ENCODE measurements at places on chromosomes 7 and 10. TPM values are rescaled to one million over a fixed set of nuclear protein-coding genes. Genes with fewer than 3 reads are reported as not detected.

HYCC1 gene
- total RNA-seq = 15.2 TPM

SLC13A4 gene
- not detected for total RNA-seq

DNA sequence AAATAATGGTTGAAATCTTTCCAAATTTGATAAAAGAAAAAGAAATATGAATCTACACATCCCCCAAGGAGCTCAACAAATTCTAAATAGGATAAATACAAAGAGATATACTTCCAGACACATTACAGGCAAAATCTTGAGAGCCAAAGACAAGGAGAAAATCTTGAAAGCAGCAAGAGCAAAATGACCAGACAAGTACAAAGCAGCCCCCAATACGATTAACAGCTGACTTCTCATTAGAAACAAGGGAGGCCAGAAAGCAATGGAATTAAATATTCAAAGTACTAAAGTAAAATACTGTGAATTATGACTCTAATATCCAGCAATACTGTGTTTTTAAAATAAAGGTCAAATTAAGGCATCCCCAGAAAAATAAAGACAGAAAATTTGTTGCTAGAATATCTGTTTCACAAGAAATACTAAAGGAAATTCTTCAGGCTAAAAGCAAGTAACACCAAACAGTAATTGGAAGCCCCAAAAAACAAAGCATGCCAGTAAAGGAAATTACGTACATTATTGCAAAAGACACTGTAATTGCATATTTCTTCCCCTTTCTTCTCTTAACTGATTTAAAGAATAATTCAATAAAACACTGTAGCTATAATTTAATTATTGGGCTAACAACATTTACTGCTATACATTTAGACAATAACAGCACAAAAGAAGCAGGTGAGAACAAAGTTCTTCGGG is 36.4 kb downstream of the ZNF438 start:
- no peak for DNase-seq

GRCh38 chr7:1445341-1445740 is 13.9 kb downstream of the MICALL2 start:
- no peak for DNase-seq

DNA sequence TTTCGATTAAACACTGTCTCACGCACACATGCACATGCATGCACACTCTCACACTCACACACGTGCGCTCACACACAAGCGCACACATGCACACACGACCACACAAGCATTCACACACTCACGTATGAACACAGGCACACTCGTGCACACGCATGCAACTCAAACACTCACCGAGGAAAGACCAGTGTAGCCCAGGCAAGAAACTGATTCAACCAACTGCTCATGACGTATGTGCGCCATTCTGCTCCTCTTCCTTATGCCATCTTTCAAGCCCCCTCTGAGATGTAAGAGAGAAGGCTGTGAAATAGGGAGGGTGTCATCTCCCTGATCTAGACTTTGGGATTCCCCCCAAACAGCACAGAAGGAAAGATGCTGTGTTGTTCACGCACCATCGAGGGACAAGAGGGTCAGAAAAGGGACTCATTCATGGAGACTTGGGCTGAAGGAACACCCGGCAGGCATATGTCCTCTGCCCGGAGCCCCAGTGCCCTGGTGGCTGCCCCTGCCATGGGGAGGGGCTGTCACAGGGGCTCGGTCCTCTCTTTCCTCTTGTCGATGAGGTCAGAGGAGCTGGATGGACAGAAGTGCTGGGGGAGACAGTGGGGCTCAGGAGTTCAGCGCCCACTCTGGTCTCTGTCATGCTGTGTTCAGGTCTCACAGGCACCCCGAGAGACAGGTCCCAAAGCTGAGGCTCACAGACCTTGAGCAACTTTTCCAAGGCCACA is 130.1 kb upstream of the SHH start:
- no peak for DNase-seq

- no peak for DNase-seq
Observed at GRCh38 chr7:134757938-134758337, 21.5 kb upstream of the CALD1 start.

GRCh38 chr7:30548845-30549244 is 44.2 kb upstream of the GGCT start:
- no peak for DNase-seq

DNA sequence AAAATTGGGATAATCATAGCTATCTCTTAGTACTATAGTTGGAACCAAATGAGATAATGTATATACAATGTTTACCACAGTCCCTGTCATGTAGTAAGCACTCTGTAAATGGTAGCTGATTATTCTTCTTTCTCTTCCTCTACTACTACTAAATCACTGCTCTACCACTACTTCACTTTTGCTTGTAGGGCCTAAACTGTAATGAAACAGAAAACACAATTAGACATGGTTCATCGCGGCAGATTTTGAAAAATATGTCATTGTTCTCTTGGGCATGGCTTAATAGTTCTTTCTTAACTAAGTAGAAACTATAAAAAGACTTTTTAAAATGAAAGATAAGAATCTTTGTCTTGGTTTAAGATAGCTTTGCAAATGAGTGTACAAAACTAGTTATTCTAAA is 34.9 kb downstream of the R3HCC1L start:
- DNase-seq = no peak

- DNase-seq = no peak
Observed at GRCh38 chr10:124728830-124729661, 15.1 kb downstream of the FAM53B start.

- no peak for DNase-seq
Observed at GRCh38 chr7:32890793-32891042, 842 bp downstream of the KBTBD2 start.

DNA sequence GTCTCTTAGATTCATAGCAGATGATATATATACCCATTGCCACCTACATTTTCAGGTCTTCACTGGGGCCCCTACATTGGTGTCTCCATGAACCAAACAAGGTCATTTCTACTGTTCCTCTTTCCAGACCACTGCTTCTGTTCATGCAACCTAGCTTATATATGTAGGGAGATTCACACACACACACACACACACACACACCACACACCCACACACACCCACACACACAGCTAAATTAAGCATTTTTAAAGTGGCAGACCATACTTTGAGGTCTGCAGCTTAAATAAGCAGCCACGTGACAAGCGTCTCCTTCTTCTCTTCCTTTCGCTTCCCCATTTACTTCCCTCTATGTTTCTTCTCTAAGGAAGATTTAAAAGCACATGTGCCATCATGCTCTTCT is 70.0 kb upstream of the CC2D2B start:
- peak; percentile 12 for DNase-seq

- DNase-seq = no peak
Observed at GRCh38 chr10:7610651-7611389, 55.9 kb downstream of the ITIH5 start.

GRCh38 chr7:37211097-37211880 is 237.4 kb downstream of the ELMO1 start:
- DNase-seq = no peak

DNA sequence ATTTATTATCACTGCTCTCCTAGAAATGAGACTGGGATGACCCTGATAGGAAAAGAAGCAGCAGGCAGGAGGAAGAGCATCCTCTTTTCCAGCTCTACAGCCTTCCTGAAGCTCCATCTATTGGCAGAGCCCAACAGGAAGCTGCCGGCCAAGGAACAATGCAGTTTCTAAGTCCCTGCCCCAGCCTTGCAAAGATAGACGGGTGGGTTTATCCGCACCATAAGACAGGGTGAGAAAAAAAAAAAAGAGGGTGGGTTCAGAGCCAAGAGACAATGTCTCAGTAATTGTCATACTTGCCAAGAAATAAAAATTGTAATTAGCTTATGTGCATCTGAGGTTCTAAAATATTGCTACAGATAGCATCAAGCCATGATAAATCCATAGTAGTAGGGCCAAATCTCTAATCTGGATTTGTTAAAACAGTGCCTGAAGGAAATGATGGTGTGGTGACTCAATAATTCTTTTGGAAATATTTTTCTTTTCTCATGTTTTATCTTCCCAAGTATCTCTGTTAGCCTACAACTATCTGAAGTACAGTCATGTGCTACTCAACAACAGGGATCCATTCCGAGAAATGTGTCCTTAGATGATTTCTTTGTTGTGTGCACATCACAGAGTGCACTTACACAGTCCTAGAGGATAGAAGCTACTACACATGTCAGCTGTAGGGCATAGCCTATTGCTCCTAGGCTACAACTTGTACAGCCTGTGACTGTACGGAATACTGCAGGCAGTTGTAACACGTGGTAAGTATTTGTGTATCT is 242.9 kb upstream of the CXCL12 start:
- DNase-seq = no peak

Data from naive thymus-derived CD8-positive, alpha-beta T cell (primary cell).